Activated naive CD8-positive, alpha-beta T cell treated with anti-CD3 and anti-CD28 coated beads, Interleukin-2, amount 10 ng/mL, durations not matched to agents 7 days and 5 days (primary cell): ENCODE measurements at places on chromosomes 3 and 15. TPM values are rescaled to one million over a fixed set of nuclear protein-coding genes. Genes with fewer than 3 reads are reported as not detected.

DNA sequence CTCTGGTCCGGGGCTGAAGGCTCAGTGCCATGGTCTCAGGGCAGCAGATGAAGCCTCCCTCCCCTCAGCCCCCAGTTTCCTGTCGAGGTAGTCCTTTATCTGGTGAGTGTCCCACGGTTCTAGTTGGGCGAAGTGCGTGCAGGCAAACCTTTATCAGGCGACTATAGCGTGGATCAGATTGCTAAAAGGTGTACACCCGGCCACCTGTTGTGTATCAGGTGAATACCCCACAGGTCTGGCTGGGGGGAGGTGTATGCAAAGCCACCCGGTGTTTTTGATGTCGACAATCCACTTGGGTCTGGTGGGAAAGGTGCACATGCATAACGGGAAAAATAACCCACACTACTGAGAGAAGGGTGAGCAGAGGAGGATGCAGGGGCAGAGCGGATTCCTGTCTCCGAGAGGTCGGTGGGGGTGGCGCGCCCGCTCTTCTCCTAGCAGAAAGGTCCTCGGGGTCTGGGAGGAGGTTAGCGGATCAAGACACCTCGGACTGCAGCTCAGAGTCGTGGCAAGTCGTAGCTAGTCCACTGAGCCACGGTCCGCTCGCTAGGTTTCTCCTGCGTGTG lies 507 bp downstream of the SLC12A6 start:
- DNase-seq = no peak

DNA sequence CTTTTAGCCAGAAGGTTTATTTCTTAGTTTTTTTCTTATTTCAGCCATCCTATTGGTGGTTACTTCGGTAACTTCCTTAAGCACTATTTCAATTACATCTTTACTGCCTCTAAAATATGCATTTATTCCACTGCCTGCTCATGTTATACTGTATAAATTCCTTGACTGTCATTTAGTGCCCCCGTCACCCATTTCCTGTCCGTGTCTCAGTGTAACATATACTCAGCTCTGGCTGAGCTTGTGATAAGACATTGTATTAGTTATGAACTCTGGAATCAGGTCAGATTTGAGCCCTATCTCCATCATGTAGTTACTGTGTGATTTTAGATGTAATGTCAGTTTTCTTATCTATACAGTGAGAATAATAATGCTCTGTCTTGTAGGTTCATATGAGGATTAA lies 24.2 kb downstream of the PIAS1 start:
- DNase-seq = no peak

DNA sequence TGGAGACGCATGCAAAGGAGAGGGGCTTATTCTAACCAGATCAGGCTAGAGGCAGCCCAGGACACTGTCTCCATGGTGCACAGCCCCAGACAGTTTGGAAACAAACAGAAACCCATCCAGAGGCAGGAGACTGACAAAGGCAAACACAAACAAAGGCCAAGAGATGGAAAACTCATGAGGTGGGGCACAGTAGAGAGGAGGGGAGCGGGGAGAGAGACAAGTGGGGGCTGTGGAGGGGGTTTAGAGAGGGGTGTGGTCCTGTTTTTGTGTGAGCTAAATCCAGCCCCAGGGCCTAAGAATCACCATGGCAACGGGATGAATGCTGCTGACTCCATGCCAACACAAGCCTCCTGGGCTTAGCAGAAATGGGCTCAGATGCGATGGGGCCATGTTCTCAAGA lies 32.3 kb downstream of the PARP16 start:
- no peak for DNase-seq

- DNase-seq = no peak
Measured at GRCh38 chr3:18369551-18370185, 55.5 kb downstream of the SATB1 start.

- no peak for DNase-seq
Measured at GRCh38 chr3:55870594-55870993, 383.5 kb upstream of the WNT5A start.

- no peak for DNase-seq
Measured at GRCh38 chr3:48394391-48394790, 22.4 kb downstream of the FBXW12 start.

DNA sequence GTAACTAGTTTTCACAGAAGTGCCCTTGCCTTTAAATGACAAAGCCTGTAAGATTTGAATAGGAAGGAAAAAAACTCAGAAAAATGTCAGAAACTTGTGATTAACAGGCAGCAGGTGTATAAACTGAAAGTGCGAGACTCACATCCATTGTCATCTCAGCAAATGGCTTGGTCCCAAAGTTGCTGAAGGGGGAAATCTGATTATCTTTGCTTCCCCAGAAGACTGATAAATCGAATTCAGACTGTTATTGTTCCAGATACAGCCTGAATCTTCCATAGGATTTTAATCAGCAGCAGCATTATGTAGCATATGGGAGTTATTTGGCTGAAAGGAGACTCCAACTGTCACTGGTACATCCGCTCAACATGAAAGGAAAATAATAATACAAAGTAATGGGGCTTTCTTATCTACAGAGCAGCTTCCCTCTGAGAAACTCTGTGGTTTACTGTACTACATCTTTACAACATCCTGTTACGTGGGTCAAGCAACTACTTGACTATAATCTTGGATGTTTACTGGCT lies 550.4 kb upstream of the CCDC54 start:
- DNase-seq = no peak

- DNase-seq = no peak
Measured at GRCh38 chr3:123096731-123097130, 29.9 kb downstream of the PDIA5 start.

DNA sequence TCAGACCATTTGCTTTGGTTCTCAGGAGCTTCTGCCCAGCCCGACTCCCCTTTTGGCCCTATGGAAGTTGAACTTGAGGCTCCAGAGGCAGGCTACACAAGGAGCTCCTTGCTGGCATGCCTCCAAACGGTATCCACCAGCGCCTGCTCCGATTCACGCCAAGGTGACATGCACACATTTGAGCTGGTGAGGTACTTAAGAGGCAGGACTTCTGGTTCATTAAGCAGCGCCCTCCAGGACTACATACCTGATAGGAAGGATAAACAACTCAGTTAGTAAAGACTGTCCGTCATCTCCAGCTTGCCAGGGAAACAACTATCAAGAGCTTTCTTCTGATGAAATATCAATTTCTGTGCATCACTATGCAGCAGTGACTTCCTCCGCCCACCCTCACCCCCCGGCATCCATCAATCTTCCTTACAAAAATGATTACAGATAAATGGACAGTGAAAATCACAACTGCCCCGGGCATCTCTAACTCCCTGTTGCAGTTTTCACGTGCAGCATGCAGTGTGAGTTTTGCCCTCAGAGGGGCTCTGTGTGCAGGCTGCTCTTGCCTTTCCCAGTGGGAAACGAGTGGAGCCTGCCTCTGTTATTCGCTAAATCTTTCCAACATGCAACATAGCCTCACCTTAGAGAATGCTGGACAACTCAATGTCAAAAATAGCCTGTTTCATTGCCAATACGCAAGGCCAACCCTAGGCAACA lies 122.9 kb downstream of the ARRDC4 start:
- no peak for DNase-seq

- DNase-seq = no peak
Measured at GRCh38 chr3:110307065-110307809, 764.4 kb upstream of the NECTIN3 start.

- no peak for DNase-seq
Measured at GRCh38 chr15:69751566-69751965, 298.9 kb downstream of the RPLP1 start.

DNA sequence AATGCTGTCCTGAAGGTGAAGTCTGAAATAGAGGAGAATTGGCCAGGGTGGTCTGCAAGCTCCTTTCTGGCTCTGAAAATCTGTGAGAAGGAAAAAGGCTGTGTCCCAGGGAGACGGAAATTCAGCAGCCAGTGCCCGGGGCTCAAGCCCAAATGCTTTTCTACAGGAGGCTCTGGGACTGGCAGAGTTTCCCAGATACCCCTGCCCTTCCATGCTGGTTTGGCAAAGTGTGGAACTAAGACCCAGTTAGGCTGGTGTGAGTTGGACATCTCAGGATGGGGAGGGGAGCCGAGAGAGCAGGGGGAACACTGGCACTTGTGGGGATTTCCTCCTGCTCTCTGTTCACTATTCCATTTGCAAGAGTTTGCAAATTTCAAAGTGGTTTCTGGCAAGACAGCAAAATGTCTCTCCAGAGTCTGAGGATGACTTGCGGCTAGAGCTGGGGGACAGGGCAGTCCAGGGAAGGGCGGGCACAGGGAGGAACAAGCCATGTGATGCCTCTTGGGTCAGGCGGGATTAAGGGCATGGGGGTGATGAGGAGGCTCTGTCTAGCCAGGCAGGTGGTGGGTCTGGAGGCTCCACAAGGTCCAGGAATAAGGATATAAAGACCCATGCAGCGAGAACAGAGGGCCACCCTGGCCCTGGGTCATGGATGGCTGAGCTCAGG lies 152.3 kb downstream of the RAB11A start:
- no peak for DNase-seq

GRCh38 chr3:10299679-10300078 lies 6.9 kb upstream of the GHRL start:
- DNase-seq = no peak

DNA sequence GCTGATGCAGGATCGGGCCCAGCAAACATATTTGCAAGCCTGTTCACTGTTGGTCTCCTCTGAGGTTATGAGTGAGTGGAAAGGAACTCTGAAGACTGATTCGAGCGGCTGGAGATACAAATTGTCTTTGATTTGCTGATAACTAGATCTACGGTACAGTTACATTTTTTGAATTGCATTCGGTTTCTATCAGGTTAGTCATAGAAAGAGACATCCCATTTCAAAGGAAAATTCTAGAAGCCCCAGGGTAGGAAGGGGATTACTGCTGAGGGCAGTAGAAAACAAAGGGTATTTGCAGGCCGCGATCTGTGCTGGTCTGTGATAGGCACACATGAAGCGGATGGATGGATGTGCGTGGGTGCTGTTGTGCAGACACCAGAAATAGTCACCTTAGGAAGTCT lies 228.4 kb downstream of the ITPR1 start:
- DNase-seq = no peak

- DNase-seq = no peak
Measured at GRCh38 chr3:141124715-141125114, 73.6 kb downstream of the SPSB4 start.

- no peak for DNase-seq
Measured at GRCh38 chr3:68485051-68485450, 447.3 kb downstream of the TAFA4 start.

DNA sequence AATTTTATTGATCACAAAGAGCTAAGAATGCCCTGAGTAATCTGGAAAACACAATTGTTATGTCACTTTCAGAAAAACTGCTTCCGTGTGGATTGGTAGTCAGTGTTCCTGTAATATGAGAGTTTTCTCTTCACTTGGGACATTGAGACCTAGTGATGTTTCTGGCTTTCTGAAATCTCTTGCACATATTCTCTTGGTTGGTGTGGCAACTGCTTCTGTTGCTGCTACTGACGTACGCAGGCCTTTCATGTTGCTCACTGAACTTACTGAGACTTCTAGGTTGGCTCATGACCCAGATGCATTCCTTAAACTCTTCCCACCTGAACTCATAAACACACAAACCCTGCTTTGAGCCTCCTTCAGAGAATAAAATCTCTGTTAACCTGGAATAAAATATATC lies 175.0 kb upstream of the PFN2 start:
- DNase-seq = no peak

DNA sequence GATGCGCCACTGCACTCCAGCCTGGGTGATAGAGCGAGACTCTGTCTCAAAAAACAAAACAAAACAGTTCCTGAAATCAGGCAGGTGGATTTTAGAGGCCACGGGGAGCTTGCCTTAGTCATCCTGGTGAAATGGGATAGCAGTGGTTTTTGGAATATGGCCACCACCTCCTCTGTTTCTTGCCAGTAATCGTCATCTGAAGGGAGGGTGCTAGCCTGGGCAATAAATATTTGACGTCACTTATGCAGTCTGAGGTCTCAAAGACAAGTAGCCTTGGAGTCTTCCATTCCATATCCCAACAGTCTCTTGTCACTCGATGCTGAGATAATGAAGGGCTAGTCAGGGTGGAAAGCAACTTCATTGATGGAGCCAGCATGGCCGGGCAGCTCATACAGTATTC lies 55.2 kb downstream of the KCNAB1 start:
- no peak for DNase-seq

DNA sequence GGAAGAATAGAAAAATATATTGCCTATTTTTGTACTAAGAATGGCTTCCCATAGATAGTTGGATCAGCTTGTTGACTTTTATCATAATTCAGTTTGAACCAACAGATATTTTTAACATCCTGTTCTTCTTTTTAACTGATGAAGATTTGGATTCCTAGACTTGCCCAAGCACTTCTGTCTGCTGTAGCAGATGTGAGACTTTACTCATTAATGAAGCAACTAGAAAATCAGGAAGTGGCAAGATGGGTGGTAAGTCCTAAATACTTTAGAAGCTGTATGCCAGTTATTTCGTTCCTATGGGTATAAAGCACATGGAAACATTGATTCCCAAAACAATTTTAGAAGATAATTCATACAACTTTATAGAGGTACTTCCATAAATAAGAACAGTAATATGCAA lies 8.4 kb downstream of the PIGB start:
- DNase-seq = no peak

DNA sequence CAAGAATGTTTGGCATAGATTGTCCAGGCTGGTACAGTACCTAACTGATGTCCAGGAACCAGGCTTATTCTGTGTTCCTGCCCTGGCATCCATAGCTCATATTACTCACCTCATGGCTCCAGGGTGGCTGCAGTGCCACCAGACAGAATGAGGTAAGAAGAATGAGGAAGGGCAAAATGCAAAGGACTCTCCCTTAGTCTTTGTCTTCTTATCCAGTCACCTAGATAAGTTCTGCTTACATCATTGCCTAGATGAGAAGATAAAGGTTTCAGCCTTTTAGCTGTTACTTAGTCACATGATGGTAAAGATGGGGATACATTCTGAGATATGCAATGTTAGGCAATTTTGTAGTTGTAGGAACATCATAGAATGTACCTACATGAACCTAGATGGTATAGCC lies 45.8 kb downstream of the CHP1 start:
- no peak for DNase-seq

- no peak for DNase-seq
Measured at GRCh38 chr3:59135096-59135495, 85.3 kb upstream of the CFAP20DC start.

- DNase-seq = no peak
Measured at GRCh38 chr3:16426029-16426400, 87.5 kb downstream of the RFTN1 start.

GP9 gene
- total RNA-seq = not detected

EIF3J gene
- 69.0 TPM for total RNA-seq

TMEM44 gene
- total RNA-seq = 6.3 TPM

DUOX2 gene
- total RNA-seq = not detected

CCR2 gene
- total RNA-seq = 53.0 TPM

ANKDD1A gene
- total RNA-seq = 10.9 TPM

ZCWPW2 gene
- 0.79 TPM for total RNA-seq

RASGRF1 gene
- not detected for total RNA-seq

EIF4E3 gene
- total RNA-seq = 63.6 TPM

BDH1 gene
- total RNA-seq = 108 TPM
